ENCODE measurements at places on chromosomes 3 and 15.
A peak's percentile ranks its signal among the peaks of the same experiment; 100 is the strongest.

DNA sequence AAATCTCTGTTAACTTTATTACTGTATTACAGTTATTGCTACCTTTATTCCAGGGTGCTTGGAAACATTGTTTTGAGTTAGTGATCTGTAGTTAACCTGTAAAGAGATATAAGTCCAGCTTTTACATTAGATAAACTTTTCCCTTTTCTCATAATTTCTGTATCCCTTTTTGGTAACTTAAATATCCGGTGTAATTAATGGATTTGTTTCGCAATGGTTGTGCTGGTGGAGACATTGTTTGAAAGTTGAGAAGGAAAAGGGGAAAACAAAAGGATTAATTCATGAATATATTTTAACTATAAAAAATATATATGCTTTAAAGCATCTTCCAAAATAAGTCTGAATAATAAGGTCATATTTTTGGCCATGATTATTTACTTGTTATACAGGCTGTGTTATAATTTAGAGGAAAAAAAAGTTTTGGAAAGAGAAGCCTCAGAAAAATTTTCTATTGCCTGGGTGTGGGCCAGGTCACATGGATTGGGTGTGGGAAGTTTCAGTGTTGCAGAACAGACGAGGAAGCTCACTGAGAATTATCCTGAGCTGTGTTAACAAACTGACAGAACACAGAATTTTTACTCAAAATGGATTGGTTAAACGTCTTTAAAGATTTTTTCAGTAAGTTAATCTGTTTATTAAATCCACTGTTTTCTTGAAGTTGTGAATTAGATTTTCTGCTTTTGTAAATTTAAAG lies 27.7 kb upstream of the IL20RB start:
- peak; percentile 72 for DNase-seq

GRCh38 chr15:72540606-72541237 lies 66.6 kb downstream of the ARIH1 start:
- DNase-seq, result no peak

- DNase-seq, result no peak
Measured at GRCh38 chr15:68418611-68419161, 13.3 kb downstream of the ITGA11 start.

DNA sequence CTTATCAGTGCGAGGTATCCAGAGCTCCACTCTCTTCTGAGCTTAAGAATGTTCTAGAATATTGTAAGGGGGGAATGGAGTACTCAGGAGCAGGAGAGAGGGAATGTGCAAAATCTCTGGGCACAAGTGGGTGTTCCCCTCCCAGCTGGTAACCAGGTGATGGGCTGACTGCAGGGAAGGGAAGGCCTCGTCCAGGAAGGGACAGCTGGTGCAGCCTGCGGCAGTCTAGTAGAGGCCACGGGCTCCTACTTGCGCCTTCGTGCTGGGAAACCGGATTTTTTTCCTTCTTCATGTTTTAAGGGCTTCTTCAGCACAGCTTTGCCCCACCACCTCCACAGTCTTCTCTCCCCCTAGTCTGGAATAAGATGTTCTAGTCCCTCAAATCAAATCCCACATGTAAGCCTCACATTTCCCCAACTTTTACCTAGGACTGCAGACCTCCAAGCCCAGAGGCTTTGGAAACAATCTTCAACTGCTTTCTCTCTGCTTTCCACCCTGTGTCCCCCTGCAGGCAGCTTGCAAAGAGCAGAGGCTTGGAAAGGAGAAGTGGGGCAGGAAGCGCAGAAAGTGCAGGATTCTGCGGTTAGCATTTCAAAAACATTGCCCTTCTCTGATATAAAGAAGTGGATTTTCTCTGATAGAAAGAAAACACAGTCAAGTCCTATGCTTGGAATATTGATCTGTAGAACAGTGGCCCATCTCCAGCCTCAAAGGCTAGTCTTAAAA lies 11.9 kb upstream of the CGNL1 start:
- DNase-seq, result no peak

DNA sequence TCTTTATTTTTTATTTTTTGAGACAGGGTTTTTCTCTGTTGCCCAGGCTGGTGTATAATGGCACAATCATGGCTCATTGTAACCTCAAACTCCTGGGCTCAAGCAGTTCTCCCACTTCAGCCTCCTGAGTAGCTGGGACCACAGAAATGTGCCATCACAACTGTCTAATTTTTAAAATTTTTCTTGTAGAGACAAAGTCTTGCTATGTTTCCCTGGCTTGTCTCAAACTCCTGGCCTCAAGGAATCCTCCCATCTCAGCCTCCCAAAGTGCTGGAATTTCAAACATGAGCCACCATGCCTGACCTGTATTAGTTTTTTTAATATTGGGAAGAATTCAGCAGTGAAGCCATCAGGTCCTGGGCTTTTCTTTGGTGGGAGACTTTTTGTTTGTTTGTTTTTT lies 13.6 kb upstream of the CLDN11 start:
- no peak for DNase-seq

GRCh38 chr3:102715030-102715697 lies 280.3 kb downstream of the ZPLD1 start:
- peak; percentile 89 for DNase-seq

- no peak for DNase-seq
Measured at GRCh38 chr3:194905696-194906095, 220.0 kb downstream of the FAM43A start.

All from epithelial cell of esophagus (primary cell).